ENCODE measurements at places on chromosomes 6 and 20. TPM values are rescaled to one million over a fixed set of nuclear protein-coding genes. Genes with fewer than 3 reads are reported as not detected.

Gene TTLL9
- total RNA-seq, result not detected

Gene EEF1A2
- 359 TPM for total RNA-seq

Gene HLA-DRB1
- 141 TPM for total RNA-seq

Gene RBM24
- total RNA-seq, result 1.1 TPM

Gene NHLRC1
- 0.92 TPM for total RNA-seq

Gene PAX1
- not detected for total RNA-seq

Gene HLA-DQA1
- total RNA-seq, result 6.9 TPM

Gene EYA2
- 0.35 TPM for total RNA-seq

Gene SMLR1
- not detected for total RNA-seq

Gene WASF1
- 11.3 TPM for total RNA-seq

Gene BTN1A1
- total RNA-seq, result not detected

Gene WFDC5
- not detected for total RNA-seq

Gene BPI
- not detected for total RNA-seq

Gene MYLK2
- 1.3 TPM for total RNA-seq

Gene PCK1
- 0.19 TPM for total RNA-seq

Gene COL21A1
- total RNA-seq, result 1.8 TPM

Gene TRAPPC3L
- not detected for total RNA-seq

Gene LPA
- total RNA-seq, result not detected

Gene MATN4
- 0.17 TPM for total RNA-seq

Gene HDGFL1
- total RNA-seq, result not detected

Gene SAPCD1
- 26.6 TPM for total RNA-seq

Gene RAET1L
- total RNA-seq, result 2.3 TPM

Gene OR11A1
- not detected for total RNA-seq

Gene FKBP1C
- total RNA-seq, result 0.35 TPM

Gene COL20A1
- 0.44 TPM for total RNA-seq

Data from Calu3 (cell line).